Amniotic epithelial cell (primary cell): ENCODE measurements at places on chromosomes 13 and 19.

GRCh38 chr13:33730147-33730546 lies 87.8 kb upstream of the RFC3 start:
- no peak for DNase-seq

DNA sequence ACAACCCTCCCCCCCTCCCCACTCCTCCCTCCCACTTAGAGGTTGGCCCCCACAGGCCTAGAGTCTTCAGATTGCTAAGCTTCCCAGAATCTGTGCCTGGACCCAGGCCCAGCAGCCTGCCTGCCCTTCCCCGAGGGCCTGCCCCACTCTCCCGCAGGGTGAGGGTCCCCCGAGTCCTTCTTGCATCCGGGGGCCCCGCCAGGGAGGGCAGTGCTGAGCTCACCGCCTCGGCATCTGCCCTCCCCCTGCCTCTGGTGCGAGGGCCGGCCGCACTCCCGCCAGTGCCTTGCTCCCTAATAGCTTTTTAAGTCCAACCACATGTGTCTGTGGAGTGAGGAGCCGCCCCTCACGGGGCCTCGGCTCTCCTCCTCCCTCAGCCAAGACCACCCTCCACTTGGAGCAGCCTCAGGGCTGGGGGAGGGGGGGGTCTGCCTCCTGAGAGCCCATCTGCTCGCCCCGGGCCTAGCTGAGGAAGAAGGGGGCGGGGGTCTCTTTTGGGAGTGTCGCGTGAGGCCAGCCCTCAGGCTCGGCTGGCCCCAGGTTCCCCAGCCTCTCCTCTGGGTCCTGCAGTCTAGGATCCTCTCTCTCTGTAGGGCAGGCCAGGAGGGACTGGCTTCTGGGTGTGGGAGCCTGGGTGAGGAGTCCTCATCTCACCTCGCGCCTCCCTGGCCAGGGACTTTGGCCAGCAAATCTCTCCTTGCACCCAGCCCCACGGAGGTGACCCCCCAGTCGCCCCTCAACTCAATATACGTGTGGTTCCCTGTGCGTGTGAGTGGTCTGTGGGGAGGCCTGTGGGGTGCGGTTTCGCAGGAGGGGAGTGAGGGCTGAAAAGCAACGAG lies 47.2 kb downstream of the LYL1 start:
- peak; percentile 98 for DNase-seq

DNA sequence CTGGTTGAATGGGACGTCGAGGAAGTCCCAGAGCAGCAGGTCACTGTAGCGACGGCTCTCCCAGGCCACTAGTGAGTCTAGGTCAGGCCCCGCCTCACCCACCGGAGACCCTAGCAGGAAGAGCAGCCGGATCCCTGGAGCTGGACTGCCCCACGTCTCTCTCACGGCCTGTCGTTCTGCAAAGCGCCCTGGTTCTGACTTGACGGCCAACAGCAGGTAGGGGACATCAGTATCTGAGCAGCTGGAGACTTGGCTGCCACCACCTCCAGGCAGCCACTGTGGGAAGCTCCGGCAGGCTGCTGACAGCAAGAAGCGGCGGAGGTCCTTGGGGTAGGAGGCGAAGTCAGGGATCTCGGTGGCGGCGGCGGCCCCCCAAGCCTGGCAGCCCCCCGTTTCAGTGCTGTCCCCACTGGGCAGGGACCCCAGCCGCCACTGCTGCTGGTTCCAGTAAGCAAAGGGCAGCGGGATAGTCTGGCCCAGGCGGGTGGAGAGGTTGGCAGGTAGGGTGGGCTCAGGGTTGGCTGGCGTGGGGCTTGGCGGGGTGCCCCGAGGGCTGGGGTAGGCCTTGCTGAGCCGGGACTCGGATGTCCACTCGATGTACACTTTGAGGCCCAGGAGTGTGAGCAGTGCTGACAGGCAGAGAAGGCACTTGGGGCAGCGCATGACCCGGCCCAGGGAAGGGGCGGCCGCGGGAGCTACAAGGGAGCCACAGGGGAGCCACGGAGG lies 895 bp downstream of the B3GNT8 start:
- DNase-seq, result no peak

DNA sequence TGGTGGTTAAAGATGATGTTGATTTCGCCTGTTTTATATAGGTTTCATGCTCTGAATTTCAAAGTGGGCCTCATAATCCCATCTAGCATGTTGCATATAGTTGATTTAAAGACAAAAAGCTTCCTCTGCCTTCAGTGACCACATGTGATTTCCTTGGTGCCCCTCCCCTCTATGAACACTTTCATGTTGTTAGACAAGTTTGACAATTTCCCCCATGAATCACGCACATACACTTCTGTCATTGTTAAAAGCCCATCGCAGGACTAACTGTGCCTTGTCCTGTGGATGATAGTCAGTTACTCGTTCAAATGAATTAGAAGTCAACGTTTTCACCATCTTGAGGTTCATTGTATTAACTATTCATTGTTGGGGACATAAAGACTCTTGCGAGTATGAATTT lies 6.7 kb downstream of the TNFSF11 start:
- no peak for DNase-seq

DNA sequence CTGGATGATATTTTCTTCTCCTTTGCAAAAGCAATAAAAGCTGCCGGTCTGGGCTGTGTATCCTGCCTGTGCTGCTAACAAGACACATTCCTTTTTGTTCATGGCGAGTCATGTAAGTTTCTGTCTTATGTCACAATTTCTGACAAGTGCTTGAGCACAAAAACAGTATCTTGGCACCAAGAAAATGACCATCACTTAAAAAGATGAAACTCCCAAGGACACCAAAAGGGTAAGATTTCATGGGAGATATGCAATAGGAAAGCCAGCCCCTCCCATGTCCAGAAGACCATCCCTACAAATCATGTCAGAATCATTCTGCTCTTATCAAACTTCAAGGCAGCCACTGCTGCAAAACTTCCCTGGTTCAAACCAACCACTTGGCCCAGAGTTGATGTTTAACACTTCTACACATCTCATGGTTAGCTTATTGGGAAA lies 375.4 kb upstream of the ZNF507 start:
- no peak for DNase-seq

- peak; percentile 69 for DNase-seq
Observed at GRCh38 chr13:73708393-73708985, 425.7 kb downstream of the KLF12 start.

GRCh38 chr19:11208561-11209471 lies 11.5 kb upstream of the KANK2 start:
- no peak for DNase-seq

DNA sequence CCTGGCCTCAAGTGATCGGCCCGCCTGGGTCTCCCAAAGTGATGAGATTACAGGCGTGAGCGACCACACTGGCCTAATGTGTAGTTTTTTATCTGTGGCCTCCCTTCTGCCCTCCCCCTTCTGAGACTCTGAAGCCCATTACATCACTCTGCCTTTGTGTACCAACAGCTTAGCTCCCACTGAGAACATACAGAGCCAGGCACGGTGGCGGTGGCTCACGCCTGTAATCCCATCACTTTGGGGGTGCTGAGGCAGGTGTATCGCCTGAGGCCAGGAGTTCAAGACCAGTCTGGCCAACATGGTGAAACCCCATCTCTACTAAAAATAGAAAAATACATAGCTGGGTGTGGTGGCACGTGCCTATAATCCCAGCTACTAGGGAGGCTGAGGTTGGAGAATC lies 12.6 kb downstream of the NCR1 start:
- DNase-seq, result no peak

GRCh38 chr13:66634384-66634783 lies 595.8 kb downstream of the PCDH9 start:
- DNase-seq, result peak; percentile 18

GRCh38 chr13:61180234-61180633 lies 235.4 kb downstream of the PCDH20 start:
- no peak for DNase-seq

DNA sequence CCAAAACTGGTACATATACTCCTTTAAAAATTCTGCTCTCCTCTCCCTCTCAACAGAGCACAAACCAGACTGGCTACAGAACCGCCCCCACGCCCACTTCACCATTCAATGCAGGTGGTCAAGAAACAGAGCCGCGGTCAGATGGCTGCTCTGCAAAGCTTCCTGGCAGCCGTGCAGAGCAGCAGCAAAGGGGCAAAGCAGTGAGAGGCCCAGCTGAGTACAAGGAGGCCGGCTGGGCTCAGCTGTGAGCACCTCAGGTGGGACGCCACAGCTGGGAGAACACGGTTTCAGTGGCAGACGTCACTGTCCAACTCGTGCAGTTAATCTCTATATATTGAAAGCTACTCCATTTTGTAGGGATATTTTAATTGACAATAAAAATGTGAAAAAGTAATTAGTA lies 8.3 kb downstream of the GRTP1 start:
- DNase-seq, result no peak

DNA sequence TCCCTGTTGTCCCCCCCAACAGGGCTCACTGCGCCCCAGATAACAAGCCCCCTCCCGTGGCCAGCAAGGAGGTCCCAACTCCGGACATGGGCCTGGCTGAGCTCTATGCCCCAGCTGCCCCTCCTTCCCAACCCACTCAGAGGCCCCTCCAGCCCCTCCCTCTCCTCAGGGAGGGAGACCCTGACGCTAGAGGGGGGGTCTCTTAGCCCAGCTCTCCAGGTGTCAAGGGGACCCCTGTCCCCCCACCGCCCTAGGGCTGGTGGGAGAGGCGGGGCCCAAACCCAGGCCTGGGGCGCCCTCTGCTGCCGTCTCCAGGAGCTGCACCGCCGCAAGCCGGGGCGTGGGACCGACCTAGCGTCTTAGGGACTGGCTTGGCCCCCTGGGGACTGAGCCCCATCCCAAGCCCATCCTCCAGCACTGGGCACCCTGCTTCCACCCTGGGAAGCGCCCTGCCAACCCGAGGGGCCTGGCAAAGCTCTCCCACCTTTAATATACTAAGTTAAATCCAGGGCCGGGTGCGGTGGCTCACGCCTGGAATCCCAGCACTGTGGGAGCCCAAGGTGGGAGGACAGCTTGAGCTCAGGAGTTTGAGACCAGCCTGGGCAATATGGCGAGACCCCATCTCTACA lies 1.4 kb downstream of the GRIN3B start:
- no peak for DNase-seq

- DNase-seq, result no peak
Observed at GRCh38 chr13:21233086-21233485, 56.6 kb downstream of the MRPL57 start.

GRCh38 chr13:75402787-75403186 lies 79.2 kb downstream of the TBC1D4 start:
- DNase-seq, result no peak

- no peak for DNase-seq
Observed at GRCh38 chr13:77016251-77016812, 10.6 kb downstream of the FBXL3 start.

DNA sequence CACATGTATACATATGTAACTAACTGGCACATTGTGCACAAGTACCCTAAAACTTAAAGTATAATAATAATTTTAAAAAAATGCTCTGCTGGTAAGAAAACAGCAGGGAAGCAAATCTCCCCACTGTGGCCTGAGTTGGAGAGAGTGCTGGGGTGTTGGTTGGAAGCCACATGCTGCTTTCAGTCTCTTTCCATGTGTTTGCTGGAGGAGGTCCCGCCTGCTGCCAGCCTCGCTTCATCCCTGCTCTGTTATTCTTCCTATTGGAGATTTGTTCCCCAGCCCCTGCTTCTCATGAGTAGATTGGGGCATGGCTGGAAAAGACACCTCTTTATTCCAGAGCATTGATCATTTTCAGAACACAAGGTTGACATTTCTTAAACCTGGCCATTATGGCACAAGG lies 230.5 kb downstream of the FGF9 start:
- no peak for DNase-seq
